ENCODE measurements at places on chromosomes 11 and 22.

GRCh38 chr11:76275446-76275845 is 69.1 kb upstream of the WNT11 start:
- no peak for DNase-seq

DNA sequence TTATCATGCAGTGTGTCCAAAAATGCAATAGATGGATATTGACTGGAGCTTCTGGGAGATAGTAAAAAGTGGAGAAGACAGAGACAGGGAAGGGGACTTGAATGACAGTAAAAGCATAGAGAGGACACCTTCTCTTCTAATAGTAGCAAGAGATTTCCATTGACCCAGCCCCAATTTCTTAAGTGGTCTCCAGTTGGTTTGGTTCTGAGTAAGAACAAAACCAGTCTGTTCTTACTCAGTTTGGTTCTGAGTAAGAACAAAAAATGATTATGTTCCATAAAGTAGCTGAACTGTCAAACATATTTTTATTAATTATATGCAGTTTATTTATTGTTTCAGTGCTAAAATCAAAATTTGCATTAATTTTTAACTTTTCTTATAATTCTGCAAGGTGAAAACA is 316.8 kb upstream of the MPPED2 start:
- no peak for DNase-seq

DNA sequence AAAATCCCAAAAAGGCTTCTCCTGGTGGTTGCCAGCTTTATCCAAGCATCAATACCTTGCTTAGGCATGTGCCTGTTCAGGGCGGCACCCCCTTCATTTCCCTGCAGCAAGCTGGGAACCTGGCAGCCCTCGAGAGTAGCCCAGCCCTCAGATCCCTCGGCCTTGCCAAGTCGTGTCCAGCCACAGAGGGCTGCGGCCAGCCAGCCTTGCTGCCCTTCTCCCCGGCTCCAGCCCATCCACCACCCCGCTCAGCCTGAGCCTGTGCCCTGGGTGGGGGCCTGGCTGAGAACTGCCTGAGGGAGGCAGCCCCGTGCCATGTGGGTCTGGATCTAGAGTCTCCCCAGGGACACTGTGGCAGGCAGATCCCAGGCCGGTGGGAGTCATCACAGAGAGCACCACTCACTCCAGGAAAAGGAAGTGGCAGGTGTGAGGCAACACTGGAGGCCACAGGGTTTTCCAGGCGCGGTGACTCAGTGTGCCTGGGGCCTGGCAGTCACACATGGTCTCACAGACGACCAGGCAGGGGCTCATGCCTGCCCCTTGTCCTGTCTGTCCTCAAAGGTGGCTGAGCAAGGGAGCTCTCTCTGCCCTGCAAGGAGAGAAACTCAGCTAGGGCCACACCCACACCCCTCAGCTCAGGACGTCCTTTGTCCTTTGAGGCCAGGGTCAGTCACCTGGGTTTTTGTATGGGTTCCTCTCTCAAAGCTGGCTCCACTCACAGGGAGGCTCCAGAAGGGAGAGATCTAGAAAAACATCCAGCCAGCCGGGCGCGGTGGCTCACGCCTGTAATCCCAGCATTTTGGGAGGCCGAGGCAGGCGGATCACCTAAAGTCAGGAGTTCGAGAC is 12.2 kb upstream of the CDC42BPG start:
- no peak for DNase-seq

- DNase-seq, result no peak
These were observed 115.0 kb downstream of the PHF21B start for GRCh38 chr22:44894782-44895181.

GRCh38 chr11:72812604-72812966 is 1.6 kb upstream of the ATG16L2 start:
- DNase-seq, result no peak

DNA sequence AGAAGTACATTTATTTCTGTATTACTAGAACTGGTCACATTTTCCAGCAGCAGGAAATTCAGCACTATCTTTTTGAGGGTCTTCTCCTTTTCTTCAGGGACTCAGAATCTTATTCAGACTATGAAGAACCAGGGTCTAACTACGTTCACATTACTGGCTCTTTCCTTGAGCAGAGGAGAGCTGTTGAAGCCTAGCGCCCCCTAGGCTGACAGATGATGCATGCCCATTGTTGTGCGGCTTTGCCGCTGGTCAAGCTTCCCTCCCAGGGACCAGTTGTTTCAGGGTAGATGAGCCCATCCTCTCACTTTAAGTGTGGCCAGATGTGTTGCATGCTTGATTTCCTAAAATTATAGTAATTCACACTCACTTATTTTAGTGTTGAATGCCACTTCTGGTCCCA is 168.2 kb upstream of the PDGFD start:
- DNase-seq, result peak; percentile 61

- no peak for DNase-seq
These were observed 1.2 kb downstream of the MAP4K2 start for GRCh38 chr11:64801561-64802369.

DNA sequence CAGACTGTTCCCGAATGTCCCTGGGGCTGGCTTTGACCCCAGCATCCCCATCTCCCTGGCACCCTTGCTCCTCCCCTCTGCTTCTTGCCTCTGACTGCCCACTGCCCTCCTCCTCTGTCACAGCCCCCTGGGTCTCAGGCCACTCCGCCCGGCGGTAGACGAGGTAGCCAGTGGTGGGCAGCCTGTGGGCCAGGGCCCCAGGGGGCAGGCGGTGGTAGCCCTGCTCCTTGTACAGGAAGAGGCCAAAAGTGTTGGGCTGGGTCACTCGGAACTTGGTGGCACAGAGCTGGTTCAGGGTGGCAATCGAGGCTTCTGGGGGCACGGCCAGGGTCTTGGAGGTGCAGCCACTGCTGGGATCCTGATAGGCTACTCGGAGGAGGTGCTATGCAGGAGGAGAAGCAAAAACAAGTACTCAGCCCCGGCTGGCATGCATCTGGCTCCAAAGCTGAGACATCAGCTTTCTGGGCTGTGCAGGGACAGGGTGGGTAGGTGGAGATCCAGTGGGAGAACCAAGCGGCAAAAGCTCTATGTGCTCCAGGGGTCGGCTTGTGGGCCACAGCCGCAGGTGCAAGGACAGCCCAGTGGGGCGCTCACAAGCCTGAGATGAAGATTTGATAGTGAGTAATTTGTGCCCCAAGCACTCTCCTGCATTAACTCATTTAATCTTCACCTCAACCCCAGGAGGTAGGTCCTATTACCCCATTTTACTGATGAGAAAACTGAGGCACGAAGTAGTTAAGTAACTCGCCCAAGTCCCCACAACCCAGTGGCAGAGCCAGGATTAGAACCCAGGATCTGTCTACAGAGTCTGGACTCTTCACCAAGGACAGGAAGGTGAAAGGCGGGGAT is 3.6 kb downstream of the RIN1 start:
- no peak for DNase-seq

DNA sequence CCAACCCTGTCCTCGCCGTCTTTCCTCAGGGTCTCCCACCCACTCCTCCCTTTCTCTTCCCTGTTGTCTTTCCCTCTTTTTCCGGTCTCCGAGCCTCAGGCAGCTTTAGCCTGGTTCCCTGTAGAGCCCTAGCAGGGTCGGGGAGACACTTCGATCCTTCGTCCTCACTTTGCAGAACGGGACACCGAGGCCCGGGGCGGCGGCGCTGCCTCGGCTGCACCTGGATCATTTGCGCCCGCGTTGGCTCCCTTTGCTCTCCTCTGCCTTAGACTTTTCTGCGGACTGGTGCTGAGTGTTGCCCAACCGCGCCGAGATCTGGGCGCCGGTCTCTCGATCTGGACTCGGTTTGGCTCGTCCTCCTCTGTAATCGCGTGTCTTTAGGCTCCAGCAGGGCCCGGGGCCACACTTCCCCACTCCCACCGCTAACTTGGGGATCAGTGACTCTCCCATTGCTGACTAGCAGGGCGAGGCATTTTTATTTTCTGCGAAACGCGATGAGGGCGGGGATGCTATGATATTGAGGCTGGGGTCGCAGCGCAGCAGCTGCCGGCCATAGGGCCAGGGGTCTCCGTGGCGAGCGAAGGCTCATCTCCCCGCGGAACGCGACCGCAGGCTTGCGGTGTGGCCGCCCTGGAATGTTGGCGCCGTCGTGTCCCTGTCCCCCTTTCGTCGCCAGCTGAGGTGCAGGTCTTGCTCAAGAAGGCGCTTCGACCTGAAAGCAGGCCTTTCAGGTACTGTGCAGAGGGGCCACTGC is 1.6 kb upstream of the E2F8 start:
- DNase-seq, result no peak

DNA sequence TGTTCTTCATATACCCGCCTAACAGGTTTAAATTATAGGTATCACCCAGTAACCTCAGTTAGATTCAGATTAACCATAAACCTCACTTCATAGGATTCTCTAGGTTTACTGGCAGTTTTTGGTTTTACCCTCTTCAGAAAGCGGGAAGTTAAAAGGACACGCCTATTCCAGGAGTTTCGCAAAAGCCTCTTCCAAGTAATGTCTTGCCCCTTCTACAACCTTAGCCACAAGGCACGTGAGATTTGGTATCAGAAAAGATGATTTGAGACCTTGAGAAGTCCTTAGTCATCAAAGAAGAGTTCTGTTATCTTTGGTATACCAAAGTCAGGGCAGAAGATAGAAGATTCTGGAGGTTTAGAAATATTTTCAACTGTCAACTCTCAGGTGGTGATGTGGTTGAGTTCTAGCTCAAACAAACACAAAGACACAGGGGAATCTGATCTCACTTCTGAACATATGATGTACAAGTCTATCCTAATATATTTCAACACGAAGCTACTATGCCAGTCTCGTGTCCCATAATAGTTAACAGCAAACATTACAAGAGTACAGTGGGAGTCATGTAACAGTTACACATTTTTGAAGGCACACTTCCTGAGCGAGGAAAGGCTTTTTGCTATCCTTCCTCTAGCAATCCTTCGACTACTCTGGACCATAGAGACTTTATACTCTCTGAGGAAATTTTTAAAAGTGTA is 103.5 kb downstream of the USP35 start:
- no peak for DNase-seq

DNA sequence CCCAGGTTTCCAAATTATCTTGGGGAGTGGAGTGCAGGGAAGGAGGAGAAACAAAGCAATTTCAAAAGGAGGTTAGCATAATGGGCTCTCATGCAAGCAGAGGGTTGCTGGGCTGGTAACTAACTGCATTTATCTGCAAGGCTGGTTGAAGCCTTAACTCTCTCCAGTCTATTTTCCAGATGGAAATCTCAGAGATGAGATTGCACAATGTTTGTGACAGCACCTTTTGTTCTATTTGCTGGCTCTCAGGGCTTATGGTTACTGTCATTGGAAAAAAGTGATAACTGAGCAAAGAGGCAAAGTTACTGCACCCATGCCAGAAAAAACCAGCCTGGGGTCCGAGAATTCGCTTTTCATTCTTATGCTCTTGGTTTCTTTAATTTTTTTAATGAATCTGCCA is 33.2 kb downstream of the ABCC8 start:
- no peak for DNase-seq

- DNase-seq, result peak; percentile 70
These were observed 22.5 kb upstream of the TCF20 start for GRCh38 chr22:42292732-42293520.

DNA sequence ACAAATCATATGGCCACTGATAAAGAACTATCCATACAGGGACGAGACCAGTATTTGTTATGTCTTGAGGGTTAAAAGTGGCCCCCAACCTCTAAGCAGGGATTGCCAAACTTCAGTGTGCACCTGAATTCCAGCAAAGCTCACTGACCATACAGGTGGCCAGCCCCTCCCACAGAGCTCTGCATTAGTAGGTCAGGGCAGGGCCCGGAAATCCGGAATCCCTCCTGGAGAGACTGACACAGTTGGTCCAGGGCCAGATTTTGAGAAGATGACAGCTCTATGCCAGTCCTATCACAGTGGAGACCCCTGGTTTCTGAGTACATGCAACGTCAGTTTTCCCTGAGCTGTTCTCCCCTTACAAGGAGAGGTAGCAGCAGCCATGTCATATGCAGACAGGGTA is 20.8 kb downstream of the VPS37C start:
- no peak for DNase-seq

DNA sequence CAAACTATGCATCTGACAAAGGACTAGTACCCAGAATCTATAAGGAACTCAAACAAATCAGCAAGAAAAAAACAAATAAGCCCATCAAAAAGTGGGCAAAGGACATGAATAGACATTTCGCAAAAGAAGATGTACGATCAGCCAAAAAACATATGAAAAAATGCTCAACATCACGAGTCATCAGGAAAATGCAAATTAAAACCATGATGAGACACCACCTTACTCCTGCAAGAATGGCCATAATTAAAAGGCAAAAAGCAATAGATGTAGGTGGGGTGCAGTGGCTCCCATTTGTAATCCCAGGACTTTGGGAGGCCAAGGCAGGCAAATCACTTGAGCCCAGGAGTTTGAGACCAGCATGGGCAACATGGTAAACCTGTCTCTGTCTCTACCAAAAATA is 10.4 kb upstream of the OR10V1 start:
- DNase-seq, result no peak

DNA sequence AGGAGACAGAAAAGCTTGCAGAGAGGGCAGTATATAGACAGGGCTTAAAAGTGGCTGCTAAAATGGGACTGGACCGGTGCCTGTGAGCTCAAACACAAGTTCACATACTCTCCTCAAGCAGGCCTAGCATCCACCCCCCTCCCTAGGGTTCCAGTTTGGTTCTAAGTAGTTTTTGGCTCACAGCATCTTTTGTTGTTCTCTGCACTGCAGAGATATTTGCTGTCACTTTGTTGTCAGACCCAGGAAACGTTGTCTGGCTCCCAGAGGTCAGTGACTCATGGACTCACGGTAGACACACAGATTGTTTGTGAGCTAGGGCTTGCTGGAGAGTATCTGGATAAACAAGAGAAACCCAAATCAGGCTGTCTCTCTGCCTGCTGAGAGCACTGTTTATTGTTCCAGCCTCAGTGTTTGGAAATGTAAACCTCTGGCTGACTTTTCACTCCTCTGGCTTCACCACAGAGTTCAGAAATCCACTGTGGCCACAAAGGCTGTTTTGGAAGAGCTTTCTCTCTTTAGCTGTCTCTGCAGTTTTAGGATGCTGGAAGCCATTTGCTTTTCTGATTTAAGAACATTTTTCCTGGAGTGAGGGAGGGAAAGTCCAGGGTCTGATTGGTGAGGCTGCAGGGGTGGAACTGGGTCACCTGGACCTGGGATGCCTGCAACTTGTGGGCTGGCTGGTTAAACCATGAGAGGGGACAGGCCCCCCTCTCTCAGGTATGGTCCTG is 303.7 kb upstream of the PLET1 start:
- DNase-seq, result no peak

DNA sequence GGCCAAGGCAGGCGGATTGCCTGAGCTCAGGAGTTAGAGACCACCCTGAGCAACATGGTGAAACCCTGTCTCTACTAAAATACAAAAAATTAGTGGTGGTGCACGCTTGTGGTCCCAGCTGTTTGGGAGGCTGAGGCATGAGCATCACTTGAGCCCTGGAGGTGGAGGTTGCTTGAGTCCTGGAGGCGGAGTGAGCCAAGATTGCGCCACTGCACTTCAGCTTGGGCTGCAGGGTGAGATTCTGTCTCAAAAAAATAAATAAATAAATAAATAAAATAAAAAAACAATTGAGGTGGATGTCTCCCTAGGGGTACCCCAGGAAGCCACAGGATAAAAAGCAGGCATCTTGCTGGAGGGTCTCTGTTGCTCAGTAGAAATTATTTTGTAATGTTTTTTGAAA is 14.1 kb downstream of the PTPRJ start:
- no peak for DNase-seq

GRCh38 chr11:107732689-107733051 is 20.8 kb upstream of the SLN start:
- no peak for DNase-seq

GRCh38 chr11:70399681-70400112 is 1.4 kb downstream of the CTTN start:
- DNase-seq, result peak; percentile 71

- DNase-seq, result no peak
These were observed 102.8 kb downstream of the STIM1 start for GRCh38 chr11:3958281-3958680.

Measured in T47D (cell line).